ENCODE measurements at places on chromosomes 6 and 20.

DNA sequence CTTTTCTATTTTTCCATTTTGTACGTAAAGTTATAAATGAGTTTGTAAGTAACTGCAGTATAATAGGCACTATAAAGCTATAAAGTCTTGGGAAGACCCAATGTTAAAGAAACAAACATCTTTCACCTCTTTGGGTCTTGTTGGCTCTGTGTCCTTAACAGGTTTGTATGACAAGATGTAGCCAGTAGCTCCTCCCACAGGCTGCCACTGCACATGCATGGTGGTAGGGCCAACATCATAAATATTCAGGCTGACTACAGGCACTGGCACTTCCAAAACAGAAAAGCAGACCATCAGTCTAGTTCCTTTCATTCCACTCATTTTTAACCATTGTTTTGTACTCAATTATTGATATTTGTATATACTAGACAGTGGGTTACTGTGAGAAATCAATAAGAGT, 59.9 kb downstream of the COL12A1 start:
- DNase-seq = no peak

DNA sequence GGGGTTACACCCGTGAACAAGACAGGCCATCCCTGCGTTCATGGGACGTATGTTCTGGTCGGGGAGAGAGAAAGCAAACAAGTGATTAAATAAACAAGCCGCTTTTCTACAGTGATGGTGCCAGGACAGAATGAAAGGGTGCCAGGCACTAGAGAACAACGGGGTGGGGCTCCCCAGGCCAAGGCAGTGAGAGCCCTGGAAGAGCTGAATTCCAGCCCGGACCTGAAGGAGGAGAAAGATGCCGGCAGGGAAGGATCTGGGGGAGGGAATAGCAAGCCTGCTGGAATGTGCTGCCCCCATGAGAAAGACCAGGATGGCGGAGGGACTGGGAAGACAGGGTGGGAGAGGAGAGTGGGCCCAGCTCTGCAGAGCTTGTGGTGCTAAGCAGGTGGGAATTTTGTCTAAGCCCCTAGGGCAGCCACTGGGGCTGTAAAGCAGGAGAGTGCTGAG, 7.5 kb downstream of the SNAI1 start:
- DNase-seq = peak; percentile 57

DNA sequence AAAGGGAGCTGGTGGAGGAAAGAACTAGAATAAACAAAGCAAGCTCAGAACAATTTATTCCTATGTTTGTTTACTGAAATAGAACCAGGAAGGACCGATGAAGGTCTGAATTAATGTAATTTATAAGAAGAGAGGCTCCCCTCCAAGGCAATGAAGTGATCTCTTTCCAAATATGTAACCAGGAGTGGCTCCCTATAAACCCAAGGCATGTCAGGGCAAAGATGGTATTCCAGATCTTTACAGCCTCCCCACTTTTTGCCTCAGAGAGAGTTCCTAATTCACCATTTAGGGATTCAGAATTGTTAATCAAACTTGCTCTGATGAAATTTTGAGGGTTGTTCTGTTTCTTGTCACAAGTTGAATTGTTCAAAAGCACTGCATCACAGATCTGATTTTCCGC, 88.8 kb downstream of the HDGFL1 start:
- no peak for DNase-seq

GRCh38 chr6:8731874-8732273, 296.5 kb upstream of the SLC35B3 start:
- DNase-seq = no peak

DNA sequence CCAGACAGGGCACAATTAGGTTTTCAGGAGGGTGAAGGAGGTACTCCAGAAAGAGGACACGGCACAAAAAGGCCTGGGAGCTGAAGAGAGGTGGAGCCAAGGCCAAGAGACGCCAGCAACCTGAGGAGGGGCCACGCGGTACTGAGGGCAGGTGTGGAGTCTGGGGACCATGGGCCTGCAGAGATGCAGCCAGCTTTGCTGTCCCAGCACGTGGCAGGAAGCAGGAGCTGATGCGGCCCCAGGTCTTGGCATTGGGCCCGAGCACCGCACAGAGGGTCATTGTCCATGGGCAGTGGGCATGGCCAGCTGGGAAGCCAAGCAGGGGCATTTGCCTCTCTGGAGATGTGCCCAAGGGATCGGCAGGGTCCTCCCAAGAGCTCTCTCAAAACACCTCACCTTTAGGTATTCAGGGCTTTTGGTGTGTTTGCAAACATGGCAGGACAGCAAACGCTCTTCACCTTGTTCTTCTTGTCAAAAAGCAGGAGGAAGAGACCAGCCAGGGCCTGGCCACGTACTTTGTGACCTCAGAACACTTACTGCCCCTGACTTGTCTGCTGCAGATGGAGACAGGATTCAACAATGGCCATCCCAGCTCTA, 1.4 kb upstream of the BPIFB1 start:
- DNase-seq = no peak

DNA sequence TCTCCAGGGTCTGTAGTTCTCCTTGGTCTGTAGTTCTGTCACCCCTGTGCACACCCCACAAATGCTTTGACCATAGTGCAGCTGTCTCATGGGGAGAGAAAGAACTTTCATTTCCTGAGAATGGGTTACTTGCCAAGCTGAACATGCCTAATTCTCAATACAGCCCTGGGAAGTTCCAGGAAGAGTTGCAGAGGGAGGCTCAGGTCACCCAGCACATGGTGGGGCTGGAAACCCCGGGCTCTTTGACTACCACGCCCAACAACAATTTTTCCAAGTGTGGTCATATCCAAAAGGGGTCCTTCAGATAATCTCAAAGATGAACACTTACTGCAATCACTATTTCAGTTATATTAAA, 2.2 kb upstream of the PTPRA start:
- DNase-seq = no peak

- no peak for DNase-seq
Measured at GRCh38 chr6:130783416-130784107, 43.6 kb upstream of the SMLR1 start.

DNA sequence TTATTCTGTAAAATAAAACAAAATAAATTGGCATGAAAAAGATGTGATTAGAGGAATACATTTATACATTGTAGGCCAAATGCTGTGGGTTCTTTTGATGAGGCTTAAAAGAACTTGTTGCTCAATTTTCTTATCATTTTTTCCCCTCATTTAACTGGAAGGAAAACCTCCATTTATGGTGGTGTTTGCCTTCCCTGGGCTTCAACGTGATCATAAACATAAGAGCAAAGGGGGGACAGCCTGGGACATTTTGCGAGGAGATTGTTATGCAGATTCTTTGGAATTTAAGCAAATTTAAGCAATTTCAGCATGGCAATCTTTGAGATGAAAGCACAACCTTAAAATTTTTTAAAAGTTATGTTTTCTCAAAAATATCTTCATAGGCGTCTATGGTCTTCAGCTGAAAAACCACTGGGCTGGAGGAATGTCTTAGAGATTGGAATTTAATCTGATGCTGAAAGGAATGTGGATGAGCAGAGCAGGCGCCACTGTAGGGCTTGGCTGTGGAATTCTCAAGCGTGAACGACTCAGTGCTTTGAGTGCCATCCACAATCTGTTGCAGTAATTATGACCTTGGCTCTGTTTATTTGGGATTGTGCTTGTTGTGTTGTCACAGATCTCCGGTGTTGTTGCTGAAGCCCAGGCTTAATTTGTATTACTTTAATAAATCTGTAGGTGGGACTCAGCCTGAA, 149.4 kb upstream of the MLIP start:
- peak; percentile 82 for DNase-seq

DNA sequence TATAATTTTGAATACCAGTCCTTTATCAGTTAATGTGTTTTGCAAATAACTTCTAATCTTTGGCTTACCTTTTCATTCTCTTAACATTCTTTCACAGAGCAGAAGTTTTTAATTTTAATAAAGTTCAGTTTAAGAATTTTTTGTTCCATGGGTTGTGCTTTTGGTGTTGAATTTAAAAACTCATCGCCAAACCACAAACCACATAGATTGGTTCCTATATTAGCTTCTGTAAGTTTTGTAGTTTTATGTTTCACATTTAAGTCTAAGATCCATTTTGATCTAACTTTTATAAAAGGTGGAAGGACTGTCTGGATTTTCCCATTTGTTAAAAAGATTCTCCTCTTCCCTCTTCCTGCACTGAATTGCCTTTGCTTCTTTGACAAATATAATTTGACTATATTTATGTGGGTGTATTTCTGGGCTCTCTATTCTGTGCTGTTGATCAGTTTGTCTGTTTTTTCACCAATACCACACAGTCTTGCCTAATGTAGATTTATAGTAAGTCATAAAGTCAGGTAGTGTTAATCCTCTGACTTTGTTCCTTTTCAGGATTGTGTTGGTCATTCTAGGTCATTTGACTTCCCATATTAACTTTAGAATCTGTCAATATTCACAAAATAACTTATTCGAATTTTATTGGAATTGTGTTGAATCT, 17.5 kb upstream of the SDCBP2 start:
- DNase-seq = no peak

- DNase-seq = no peak
Measured at GRCh38 chr6:123094795-123095194, 98.8 kb downstream of the CLVS2 start.

- DNase-seq = peak; percentile 60
Measured at GRCh38 chr6:15953152-15953880, 175.6 kb upstream of the MYLIP start.

- no peak for DNase-seq
Measured at GRCh38 chr6:100268326-100268725, 196.4 kb downstream of the SIM1 start.

- DNase-seq = peak; percentile 17
Measured at GRCh38 chr6:104623052-104623690, 236.5 kb downstream of the HACE1 start.

DNA sequence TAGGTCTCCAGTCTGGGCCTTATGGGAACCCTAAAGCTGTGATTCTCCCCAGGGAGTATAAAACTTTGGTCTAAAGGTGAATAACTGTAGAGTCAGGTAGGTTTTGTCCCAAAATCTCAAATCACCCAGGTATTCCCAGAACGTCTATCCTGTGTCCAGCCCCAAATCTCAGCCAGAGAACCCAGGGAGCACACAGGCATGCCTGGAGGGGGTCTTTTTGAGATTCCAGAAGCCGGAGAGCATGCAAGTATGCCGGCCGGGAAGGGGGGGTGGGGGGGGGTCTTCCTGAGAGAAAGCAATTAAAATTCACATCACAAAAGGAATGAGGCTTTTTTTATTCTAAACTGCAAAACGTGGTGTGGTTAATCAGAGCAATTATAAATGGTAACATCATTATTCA, 210.0 kb downstream of the PTPRT start:
- no peak for DNase-seq

- DNase-seq = no peak
Measured at GRCh38 chr20:8527998-8528723, 396.1 kb downstream of the PLCB1 start.

DNA sequence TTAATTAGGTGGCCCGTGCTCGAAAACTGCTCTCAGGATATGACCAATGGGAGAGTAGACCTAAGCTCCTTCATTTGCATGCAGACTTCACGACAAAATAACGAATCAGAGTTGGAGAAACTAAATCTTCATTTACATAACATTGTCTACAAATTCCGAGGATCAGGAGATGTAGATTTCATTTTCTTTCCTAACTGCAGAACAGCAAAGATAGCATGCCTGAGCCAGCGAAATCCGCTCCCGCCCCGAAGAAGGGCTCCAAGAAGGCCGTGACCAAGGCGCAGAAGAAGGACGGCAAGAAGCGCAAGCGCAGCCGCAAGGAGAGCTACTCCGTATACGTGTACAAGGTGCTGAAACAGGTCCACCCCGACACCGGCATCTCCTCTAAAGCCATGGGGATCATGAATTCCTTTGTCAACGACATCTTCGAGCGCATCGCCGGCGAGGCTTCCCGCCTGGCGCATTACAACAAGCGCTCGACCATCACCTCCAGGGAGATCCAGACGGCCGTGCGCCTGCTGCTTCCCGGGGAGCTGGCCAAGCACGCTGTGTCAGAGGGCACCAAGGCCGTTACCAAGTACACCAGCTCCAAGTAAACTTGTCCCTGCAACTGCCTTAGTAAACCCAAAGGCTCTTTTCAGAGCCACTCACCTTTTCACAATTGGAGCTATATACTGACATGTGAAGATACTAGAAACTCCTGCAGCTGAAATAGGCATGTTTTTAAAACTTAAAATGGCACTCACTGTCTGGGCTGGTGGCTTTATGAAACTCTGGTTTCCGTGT, 96.5 kb downstream of the HFE start:
- DNase-seq = peak; percentile 70

- DNase-seq = peak; percentile 50
Measured at GRCh38 chr6:112357791-112358190, 10.7 kb downstream of the RFPL4B start.

- DNase-seq = no peak
Measured at GRCh38 chr20:37394543-37395409, 48.8 kb downstream of the SRC start.

GRCh38 chr6:38997128-38997761, 51.3 kb upstream of the GLP1R start:
- DNase-seq = peak; percentile 13

- no peak for DNase-seq
Measured at GRCh38 chr6:46217671-46218131, 46.9 kb upstream of the ENPP5 start.

GRCh38 chr20:10511509-10512251, 76.6 kb downstream of the SLX4IP start:
- DNase-seq = peak; percentile 91

GRCh38 chr6:113363866-113364265, 493.3 kb upstream of the MARCKS start:
- no peak for DNase-seq

DNA sequence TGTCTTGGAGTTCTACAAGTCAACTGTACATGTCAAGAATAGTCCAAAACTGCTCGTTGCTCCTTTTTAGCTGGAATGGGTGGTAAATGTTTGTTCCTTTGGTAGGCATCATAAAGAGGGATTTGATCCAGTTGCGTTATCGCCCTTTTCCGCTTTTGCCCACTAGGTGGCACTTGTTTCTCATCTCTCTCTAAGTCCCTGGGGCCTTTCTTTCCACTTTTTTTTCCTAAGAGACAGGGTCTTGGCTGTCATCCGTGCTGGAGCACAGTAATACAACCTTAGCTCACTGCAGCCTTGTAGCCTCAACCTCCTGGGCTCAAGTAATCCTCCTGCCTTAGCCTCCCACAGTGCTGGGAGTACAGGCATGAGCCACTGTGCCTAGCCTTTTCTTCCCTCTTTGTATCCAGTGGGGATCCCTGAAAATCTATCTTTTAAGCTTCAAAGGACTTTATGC, 20.7 kb downstream of the GTPBP2 start:
- DNase-seq = peak; percentile 70

DNA sequence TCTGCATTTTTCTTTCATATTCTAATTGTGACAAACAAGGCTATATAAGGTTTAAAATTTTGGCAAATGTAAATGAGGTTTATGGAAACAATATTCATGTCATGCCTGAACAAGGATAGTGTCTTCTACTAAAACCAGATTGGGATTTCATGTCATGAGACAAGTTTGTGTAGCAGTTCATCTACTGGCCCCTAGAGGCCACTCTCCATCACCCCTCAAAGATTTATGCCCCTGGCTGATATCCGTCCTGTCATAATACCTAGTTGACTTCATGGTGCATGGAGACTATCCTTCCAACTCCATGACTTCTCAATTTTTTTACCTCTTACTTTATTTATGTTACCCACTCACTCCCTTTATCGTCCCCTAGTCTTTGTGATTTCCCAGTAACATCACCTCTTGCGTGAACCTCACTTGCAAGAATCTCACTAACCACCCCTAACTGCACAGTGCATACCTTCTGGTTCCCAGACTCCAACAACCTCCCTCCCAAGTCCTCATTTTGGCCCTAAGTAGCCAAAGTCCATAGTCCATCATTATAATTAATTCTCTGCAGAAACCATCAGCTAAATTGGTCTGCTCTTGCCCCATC, 179.8 kb downstream of the TASP1 start:
- peak; percentile 65 for DNase-seq

Measured in AG20443 (cell line).